ENCODE measurements at places on chromosomes 5 and 9.

DNA sequence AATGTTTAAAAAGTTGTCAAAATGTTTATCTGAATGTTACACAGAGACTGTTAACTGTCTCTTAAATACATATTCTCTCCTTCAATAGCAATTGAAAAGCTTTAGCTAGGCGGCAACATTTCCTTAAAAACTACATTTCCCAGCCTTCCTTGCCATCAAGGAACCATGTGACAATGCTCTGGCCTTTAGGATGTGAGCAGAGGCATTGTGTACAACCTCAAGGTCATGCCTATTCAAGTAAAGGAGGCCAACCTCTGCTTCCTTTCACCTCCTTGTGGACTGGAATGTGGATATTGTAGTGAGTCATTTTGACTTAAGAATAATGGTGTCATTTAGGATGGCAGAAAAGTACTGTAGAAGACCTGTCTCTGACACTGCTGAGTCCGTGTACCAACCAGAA lies 23.7 kb upstream of the MROH2B start:
- no peaks in the 10 kb centered on the region for H3K4me1 ChIP-seq
- H3K36me3 ChIP-seq = no peaks in the 10 kb centered on the region
- H3K4me3 ChIP-seq = no peak overlapping the region
- no peaks in the 10 kb centered on the region for H3K27me3 ChIP-seq

GRCh38 chr5:95953021-95953702 lies 8.5 kb downstream of the ELL2 start:
- no peak overlapping the region for H3K4me3 ChIP-seq
- no peak for DNase-seq
- H3K36me3 ChIP-seq = peaks cover 13% of the 10 kb centered on the region
- H3K4me1 ChIP-seq = peaks cover 34% of the 10 kb centered on the region
- no peak overlapping the region for H3K27ac ChIP-seq

GRCh38 chr5:38871790-38872551 lies 26.2 kb downstream of the OSMR start:
- H3K36me3 ChIP-seq = no peaks in the 10 kb centered on the region
- peaks cover 20% of the 10 kb centered on the region for H3K27me3 ChIP-seq
- no peak overlapping the region for H3K4me3 ChIP-seq
- H3K27ac ChIP-seq = no peak overlapping the region

GRCh38 chr5:128673411-128673957 lies 135.4 kb upstream of the FBN2 start:
- no peak overlapping the region for H3K4me3 ChIP-seq
- no peaks in the 10 kb centered on the region for H3K36me3 ChIP-seq
- DNase-seq = no peak
- H3K4me1 ChIP-seq = no peaks in the 10 kb centered on the region
- no peak overlapping the region for H3K27ac ChIP-seq
- no peaks in the 10 kb centered on the region for H3K27me3 ChIP-seq

- H3K4me1 ChIP-seq = peaks cover 23% of the 10 kb centered on the region
- no peak overlapping the region for H3K27ac ChIP-seq
- no peaks in the 10 kb centered on the region for H3K27me3 ChIP-seq
- DNase-seq = no peak
- H3K36me3 ChIP-seq = peaks cover 24% of the 10 kb centered on the region
- no peak overlapping the region for H3K4me3 ChIP-seq
Measured at GRCh38 chr5:179800071-179800695, 6.4 kb downstream of the LTC4S start.

- H3K4me3 ChIP-seq = no peak overlapping the region
- DNase-seq = no peak
- H3K4me1 ChIP-seq = peaks cover 11% of the 10 kb centered on the region
- H3K27ac ChIP-seq = no peak overlapping the region
- H3K36me3 ChIP-seq = peaks cover 4% of the 10 kb centered on the region
Measured at GRCh38 chr5:93585041-93585766, 2.2 kb downstream of the NR2F1 start.

GRCh38 chr9:14308853-14309145 lies 5.1 kb downstream of the NFIB start:
- no peak for DNase-seq
- no peak overlapping the region for H3K4me3 ChIP-seq
- peaks cover 5% of the 10 kb centered on the region for H3K4me1 ChIP-seq

GRCh38 chr5:121029536-121030245 lies 565.6 kb downstream of the PRR16 start:
- DNase-seq = no peak
- no peaks in the 10 kb centered on the region for H3K36me3 ChIP-seq
- no peaks in the 10 kb centered on the region for H3K4me1 ChIP-seq
- H3K4me3 ChIP-seq = no peak overlapping the region
- no peak overlapping the region for H3K27ac ChIP-seq
- no peaks in the 10 kb centered on the region for H3K27me3 ChIP-seq

GRCh38 chr5:1053391-1054017 lies 44.9 kb downstream of the NKD2 start:
- H3K4me3 ChIP-seq = no peak overlapping the region
- no peak overlapping the region for H3K27ac ChIP-seq
- H3K36me3 ChIP-seq = peaks cover 20% of the 10 kb centered on the region
- no peak for DNase-seq
- H3K27me3 ChIP-seq = no peaks in the 10 kb centered on the region

- H3K27me3 ChIP-seq = no peaks in the 10 kb centered on the region
- DNase-seq = no peak
- peaks cover 9% of the 10 kb centered on the region for H3K36me3 ChIP-seq
- H3K4me1 ChIP-seq = peaks cover 44% of the 10 kb centered on the region
Measured at GRCh38 chr9:77943057-77943456, 88.6 kb downstream of the GNAQ start.

- DNase-seq = no peak
- H3K4me1 ChIP-seq = no peaks in the 10 kb centered on the region
- H3K27ac ChIP-seq = no peak overlapping the region
- no peak overlapping the region for H3K4me3 ChIP-seq
- no peaks in the 10 kb centered on the region for H3K36me3 ChIP-seq
Measured at GRCh38 chr9:38233343-38233742, 159.2 kb upstream of the ALDH1B1 start.

DNA sequence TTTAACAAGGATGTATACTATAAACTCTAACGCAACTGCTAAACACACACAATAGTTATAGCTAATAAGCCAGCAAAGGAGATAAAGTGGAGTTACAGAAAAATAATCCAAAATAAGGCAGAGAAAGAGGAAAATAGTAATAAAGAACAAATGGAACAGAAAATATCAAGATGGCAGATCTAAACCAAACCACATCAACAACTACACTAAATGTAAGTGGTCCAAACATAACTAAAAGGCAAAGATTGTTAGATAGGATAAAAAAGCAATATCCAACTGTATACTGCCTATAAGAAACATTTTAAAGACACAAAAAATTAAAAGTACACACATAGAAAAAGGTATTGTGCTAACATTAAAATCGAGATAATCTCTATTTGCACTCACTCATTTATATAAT lies 5.6 kb upstream of the COL23A1 start:
- H3K27me3 ChIP-seq = peaks cover 13% of the 10 kb centered on the region
- H3K4me1 ChIP-seq = peaks cover 2% of the 10 kb centered on the region
- H3K27ac ChIP-seq = no peak overlapping the region
- no peak overlapping the region for H3K4me3 ChIP-seq
- no peak for DNase-seq
- H3K36me3 ChIP-seq = peaks cover 35% of the 10 kb centered on the region

GRCh38 chr5:103505581-103506305 lies 56.8 kb downstream of the NUDT12 start:
- no peaks in the 10 kb centered on the region for H3K36me3 ChIP-seq
- H3K4me3 ChIP-seq = no peak overlapping the region
- DNase-seq = no peak
- H3K4me1 ChIP-seq = no peaks in the 10 kb centered on the region
- no peak overlapping the region for H3K27ac ChIP-seq

GRCh38 chr9:20990867-20991266 lies 40.6 kb downstream of the HACD4 start:
- H3K4me1 ChIP-seq = no peaks in the 10 kb centered on the region
- no peak overlapping the region for H3K4me3 ChIP-seq
- peaks cover 34% of the 10 kb centered on the region for H3K36me3 ChIP-seq
- no peak overlapping the region for H3K27ac ChIP-seq
- DNase-seq = no peak
- H3K27me3 ChIP-seq = no peaks in the 10 kb centered on the region

DNA sequence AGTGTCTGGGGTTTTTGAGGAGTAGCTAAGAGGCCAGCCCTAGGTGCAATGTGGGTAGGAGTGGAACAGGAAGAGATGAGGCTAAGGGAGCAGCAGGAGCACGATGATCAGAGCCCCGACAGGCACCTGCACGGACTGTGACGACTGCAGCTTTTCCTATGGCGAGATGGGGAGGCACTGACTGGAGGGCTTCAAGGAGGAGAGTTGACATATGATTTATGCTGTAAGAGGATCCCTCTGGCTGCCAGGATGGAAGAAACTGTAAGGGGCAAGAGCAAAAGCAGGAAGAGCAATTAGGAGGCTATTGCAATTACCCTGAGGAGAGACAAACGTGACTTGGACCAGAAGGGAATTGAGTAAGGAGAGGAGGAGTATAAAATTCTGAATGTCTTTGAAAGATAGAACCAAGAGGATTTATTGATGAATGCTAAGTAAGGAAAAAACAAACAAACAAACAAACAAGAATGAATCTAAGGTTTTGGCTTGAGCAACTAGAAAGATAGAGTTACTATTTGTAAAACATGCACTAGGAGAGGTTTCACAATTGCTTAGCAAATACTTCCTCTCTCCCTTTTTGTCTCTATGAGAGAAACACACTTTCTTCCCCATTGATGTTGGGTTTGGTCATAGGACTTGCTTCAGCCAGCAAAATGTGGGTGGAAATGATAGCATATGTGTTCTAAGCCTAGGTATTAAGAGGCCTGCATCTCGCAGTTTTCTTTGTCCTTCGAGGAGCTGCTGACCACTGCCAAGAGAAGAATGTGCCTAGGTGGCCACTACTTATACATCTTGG lies 32.9 kb downstream of the TRPC7 start:
- no peaks in the 10 kb centered on the region for H3K36me3 ChIP-seq
- no peak for DNase-seq
- no peak overlapping the region for H3K4me3 ChIP-seq
- H3K4me1 ChIP-seq = no peaks in the 10 kb centered on the region

- H3K27me3 ChIP-seq = no peaks in the 10 kb centered on the region
- H3K4me1 ChIP-seq = peaks cover 2% of the 10 kb centered on the region
- no peak overlapping the region for H3K27ac ChIP-seq
Measured at GRCh38 chr5:158553195-158553961, 546.3 kb downstream of the EBF1 start.

DNA sequence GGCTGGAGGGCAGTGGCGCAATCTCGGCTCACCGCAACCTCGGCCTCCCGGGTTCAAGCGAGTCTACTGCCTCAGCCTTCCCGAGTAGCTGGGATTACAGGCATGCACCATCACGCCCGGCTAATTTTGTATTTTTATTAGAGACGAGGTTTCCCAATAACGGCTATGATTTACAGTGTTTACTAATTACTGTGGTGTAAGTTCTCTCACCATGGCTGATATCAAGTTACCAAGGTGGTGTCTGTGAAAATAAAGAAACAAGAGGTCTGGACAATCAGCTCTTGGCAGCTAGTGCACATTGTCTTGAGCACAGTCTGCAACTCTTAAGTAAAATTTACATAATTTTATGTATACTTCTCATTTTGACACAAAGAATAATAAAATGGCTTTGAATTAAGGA lies 385.5 kb upstream of the COX7C start:
- no peak overlapping the region for H3K4me3 ChIP-seq
- H3K27ac ChIP-seq = no peak overlapping the region
- no peaks in the 10 kb centered on the region for H3K4me1 ChIP-seq
- H3K36me3 ChIP-seq = no peaks in the 10 kb centered on the region

- no peak overlapping the region for H3K27ac ChIP-seq
- H3K36me3 ChIP-seq = no peaks in the 10 kb centered on the region
- H3K4me3 ChIP-seq = no peak overlapping the region
- no peaks in the 10 kb centered on the region for H3K27me3 ChIP-seq
- DNase-seq = no peak
Measured at GRCh38 chr5:2186472-2187015, 303.8 kb upstream of the IRX4 start.

GRCh38 chr5:44943647-44944046 lies 134.9 kb downstream of the MRPS30 start:
- H3K4me1 ChIP-seq = peaks cover 2% of the 10 kb centered on the region
- H3K4me3 ChIP-seq = no peak overlapping the region
- no peaks in the 10 kb centered on the region for H3K27me3 ChIP-seq
- H3K27ac ChIP-seq = no peak overlapping the region

GRCh38 chr5:72667708-72668107 lies 148.8 kb upstream of the TNPO1 start:
- H3K36me3 ChIP-seq = no peaks in the 10 kb centered on the region
- DNase-seq = no peak

DNA sequence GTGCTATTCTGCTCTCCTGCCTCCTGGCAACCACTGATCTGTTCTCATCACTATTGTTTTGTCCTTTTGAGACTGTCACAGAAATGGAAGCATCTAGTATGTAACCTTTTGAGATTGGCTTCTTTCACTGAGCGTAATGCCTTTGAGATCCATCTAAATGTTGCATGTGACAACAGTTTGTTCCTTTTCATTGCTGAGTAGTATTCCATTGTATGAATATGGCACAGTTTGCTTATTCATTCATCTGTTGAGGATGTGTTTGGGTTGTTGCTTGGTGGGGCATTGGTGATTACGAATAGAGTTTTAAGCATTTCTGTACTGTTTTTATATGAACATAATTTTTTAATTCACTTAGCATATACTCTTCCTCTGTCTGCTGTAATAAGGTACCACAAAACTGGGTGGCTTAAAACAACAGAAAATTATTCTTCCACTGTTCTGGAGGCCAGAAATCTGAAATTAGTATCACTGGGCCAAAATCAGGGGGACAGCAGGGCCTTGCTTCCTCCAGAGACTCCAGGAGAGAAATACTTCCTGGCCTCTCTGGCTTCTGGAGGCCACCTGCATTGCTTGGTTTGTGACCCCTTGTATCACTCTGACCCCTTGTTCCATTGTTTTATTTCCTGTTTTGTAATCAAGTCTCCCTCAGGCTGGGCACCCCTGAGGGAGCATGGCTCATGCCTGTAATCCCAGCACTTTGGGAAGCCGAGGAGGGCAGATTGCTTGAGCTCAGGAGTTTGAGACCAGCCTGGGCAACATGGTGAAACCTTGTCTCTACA lies 53.0 kb downstream of the EXOSC2 start:
- H3K4me1 ChIP-seq = no peaks in the 10 kb centered on the region
- DNase-seq = no peak
- no peaks in the 10 kb centered on the region for H3K27me3 ChIP-seq
- H3K36me3 ChIP-seq = no peaks in the 10 kb centered on the region
- no peak overlapping the region for H3K27ac ChIP-seq

- peaks cover 2% of the 10 kb centered on the region for H3K4me1 ChIP-seq
- H3K27ac ChIP-seq = no peak overlapping the region
- no peak overlapping the region for H3K4me3 ChIP-seq
- H3K27me3 ChIP-seq = peaks cover 23% of the 10 kb centered on the region
Measured at GRCh38 chr5:73204733-73205132, 31.7 kb downstream of the TMEM174 start.

- H3K4me3 ChIP-seq = no peak overlapping the region
- no peaks in the 10 kb centered on the region for H3K36me3 ChIP-seq
- no peaks in the 10 kb centered on the region for H3K4me1 ChIP-seq
- no peaks in the 10 kb centered on the region for H3K27me3 ChIP-seq
- no peak overlapping the region for H3K27ac ChIP-seq
Measured at GRCh38 chr5:18503797-18504328, 869.6 kb downstream of the TAF11L14 start.

- peaks cover 6% of the 10 kb centered on the region for H3K4me1 ChIP-seq
- no peak overlapping the region for H3K27ac ChIP-seq
- H3K36me3 ChIP-seq = peaks cover under 1% of the 10 kb centered on the region
- DNase-seq = no peak
- no peaks in the 10 kb centered on the region for H3K27me3 ChIP-seq
Measured at GRCh38 chr9:35001803-35002502, 12.4 kb downstream of the DNAJB5 start.

- peak overlapping the region; percentile 90 for H3K4me3 ChIP-seq
- H3K27me3 ChIP-seq = no peaks in the 10 kb centered on the region
- peaks cover 52% of the 10 kb centered on the region for H3K4me1 ChIP-seq
- peak overlapping the region; percentile 99 for H3K27ac ChIP-seq
Measured at GRCh38 chr9:129885018-129885669, 49.9 kb downstream of the USP20 start.

Data from T-helper 2 cell treated with Interferon-gamma antibody and Interleukin-4, amounts not matched to agents 5 μg/mL and 100 μg/mL, for 36 hours (primary cell).